ENCODE measurements at places on chromosomes 1 and 21.
A peak's percentile ranks its signal among the peaks of the same experiment; 100 is the strongest.

GRCh38 chr1:114090738-114091505 lies 62.7 kb downstream of the SYT6 start:
- DNase-seq, result no peak

GRCh38 chr1:26163684-26164035 lies 4.8 kb downstream of the FAM110D start:
- DNase-seq, result no peak

DNA sequence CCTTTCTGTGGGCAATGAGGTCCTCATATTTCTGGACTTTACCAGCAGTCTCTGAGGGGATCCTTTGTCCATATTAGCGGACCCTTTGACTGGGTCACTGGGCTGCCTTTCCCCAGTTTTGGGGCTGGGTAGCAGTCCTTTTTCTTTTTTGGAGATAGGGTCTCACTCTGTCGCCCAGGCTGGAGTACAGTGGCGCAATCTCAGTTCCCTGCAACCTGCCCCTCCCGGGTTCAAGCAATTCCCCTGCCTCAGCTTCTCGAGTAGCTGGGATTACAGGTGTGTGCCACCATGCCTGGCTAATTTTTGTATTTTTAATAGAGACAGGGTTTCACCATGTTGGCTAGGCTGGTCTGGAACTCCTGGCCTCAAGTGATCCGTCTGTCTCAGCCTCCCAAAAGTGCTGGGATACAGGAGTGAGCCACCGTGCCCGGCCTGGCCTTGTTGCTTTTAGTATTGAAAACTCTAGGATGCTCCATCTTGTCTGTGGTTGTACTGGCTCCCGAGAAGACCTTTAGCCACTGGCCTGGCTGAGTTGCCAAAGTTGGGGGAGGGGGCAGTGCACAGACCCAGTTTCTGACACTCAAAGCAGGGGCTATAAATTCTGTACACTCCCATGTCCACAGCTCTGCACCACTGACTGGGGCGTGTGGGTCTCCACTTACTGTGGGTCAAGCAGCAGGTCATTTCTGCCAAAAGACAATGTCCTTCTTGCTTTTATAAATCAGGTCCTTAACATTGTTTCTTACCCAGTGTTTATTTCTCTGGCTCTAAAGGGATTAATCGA lies 33.1 kb downstream of the MAN1C1 start:
- no peak for DNase-seq

DNA sequence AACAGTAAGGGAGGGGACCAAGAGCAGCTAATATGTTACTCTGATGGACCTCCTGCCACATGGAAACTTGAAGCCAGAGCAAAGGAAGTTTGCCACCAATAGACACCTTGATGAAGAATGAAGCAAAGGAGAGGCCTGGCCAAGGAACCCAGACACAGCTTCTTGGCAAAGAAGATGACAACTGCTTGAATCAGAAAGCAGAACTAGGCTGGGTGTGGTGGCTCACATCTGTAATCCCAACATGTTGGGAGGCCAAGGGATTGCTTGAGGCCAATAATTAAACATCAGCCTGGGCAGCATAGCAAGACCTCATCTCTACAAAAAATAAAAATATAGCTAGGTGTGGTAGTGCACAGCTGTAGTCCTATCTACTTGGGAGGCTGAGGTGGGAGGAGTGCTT lies 31.7 kb upstream of the CAPZB start:
- no peak for DNase-seq

GRCh38 chr1:211341999-211342398 lies 15.4 kb downstream of the TRAF5 start:
- DNase-seq, result no peak

GRCh38 chr1:183301239-183301638 lies 115.2 kb downstream of the LAMC2 start:
- DNase-seq, result no peak

DNA sequence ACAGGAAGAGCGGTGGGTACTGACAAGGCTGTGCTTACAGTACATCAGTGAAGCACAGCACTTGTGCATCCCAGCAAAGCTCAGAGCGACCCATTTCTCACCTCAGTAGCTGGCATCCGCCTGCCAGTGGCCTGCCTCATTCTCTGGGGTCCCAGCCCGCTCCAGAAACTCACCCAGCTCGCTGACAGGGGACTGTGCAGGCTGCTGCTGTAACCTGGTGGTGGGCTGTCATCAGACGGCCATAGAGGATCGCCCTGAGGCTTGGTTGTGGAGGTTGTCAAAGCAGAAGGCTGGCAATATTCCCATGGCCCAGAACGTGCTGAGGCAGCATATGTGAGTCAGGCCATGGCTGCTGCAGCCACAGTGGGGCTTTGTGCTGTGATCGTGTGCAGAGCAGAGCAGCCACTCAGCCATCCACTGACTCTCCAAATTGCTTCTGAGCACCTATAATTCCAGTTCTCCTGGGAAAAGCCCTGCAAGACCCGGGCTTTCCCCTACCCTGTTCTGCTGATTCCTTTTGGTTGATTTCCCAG lies 13.6 kb upstream of the GPR137B start:
- no peak for DNase-seq

GRCh38 chr1:228070851-228071250 lies 11.7 kb upstream of the ARF1 start:
- no peak for DNase-seq

DNA sequence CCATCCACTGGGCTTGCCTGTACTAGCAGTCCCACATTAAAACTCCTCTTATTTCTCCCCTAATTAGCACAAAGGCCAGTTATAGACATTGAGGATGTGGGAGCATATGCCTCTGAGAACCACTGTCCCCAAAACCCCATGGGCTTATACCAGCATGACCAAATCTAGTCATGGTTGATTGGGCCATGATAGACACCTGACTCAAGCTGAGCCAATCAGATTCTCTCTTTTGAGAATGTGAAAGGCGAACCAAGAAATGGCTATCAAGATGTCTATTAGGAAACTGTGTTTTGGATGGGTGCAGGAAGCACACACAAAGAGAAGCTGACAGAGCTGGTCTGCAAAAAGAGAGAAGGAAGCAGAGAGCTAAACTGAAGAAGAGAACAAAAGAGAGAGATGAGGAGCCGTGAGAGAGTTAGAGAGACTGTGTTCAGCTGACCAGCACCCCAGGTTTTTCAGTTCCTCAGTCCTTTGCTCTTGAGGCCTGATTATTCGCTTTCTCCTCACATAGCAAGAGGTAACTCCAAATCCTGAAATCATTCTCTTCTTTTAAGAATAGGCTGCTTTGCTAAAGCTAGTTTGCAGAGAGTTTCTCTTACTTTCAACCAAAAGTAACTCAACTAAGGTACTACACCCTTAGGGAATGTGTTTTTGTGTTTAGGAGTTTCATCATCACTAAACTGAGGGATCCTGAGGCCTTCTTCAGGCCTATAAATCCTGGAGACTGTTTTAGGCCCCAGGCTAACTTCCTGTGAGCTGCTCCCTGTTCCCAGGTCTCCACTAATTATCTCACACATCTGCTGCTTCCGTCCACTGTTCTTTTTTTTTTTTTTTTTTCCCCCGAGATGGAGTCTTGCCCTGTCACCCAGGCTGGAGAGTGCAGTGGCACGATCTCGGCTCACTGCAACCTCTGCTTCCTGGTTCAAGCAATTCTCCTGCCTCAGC lies 7.9 kb upstream of the TIPRL start:
- DNase-seq, result no peak

DNA sequence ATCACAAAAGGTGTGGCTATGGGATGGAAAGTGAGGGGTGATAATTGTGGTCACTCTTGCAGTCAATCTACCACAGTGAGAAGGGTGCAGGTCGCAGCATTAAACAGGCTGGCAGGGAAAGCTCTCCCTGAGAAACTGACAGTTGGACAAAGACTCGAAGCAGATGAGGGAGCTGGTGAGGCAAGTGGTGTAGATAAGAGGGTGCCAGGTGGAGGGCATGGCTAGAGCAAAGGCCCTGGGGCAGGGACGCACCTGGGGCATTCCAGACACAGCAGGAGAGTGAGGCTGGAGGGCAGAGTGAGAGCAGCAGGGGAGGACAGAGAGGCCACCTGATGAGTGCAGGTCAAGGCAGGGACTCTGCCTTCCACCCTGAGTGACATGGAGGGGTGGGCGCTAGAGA lies 264.8 kb downstream of the PRDM2 start:
- DNase-seq, result no peak

DNA sequence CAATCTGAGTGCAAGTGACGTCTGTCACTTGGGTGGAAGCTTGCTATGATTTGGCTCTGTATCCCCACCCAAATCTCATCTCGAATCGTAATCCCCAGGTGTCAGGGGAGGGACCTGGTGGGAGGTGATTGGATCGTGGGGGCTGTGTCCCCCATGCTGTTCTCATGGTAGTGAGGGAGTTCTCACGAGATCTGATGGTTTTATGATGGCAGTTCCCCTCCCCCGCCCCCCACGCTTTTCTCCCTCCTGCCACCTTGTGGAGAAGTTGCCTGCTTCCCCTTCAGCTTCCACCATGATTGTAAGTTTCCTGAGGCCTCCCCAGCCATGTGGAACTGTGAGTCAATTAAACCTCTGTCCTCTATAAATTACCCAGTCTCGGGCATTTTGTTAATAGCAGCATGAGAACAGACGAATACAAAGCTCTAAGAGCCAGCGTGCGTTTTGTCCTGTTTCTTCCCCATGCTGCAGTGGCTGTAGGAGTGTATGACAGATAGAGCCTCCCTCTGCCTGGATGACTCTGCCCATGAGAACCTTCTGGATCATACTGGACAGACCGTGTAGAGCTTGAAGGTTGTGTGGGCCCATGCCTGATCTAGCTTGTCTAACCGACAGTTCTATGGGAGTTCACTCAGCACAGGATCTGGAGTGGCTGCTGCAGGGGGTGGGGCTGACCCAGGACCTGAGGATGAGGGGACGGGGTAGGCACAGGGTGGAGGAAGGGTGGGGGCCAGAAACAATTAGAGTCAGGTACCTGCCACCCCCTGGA lies 139.7 kb upstream of the ERRFI1 start:
- peak; percentile 31 for DNase-seq

GRCh38 chr1:231460614-231461013 lies 38.5 kb upstream of the EGLN1 start:
- DNase-seq, result no peak

- DNase-seq, result no peak
Observed at GRCh38 chr1:106748606-106749005, 307.9 kb upstream of the PRMT6 start.

DNA sequence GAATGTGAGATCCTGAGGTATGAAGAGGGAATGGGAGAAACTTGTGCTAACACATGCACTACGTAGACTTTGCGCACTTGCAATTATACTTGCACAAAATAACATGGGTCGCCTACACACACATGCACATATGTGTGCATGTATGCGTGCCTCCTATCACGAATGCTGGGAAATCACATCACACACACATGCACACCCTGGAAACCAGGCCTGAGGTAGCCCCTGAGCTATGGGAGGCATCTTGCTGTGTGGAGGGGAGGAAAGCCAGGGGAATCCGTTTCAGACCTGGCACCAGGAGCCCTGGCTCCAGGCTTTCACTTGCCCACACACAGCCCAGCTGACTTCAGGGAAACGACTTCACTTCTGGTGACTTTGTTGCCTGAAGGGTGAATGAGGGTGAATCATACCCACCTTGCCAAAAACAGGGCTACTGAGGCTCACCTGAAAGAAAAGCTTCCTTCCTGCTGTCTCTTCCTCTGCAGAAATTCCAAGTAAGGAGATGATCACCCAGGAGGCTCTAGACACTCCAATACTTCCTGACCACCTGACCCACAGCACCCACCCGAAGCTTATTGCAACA lies 136.0 kb upstream of the NGF start:
- no peak for DNase-seq

Data from WTC11 (cell line).